Astrocyte (in vitro differentiated cells and primary cell): ENCODE measurements at places on chromosomes 6 and 20. TPM values are rescaled to one million over a fixed set of nuclear protein-coding genes. Genes with fewer than 3 reads are reported as not detected.

GRCh38 chr20:46004187-46004586 is 4.5 kb upstream of the MMP9 start:
- peaks cover 8% of the 10 kb centered on the region for H3K4me1 ChIP-seq
- DNase-seq, result no peak
- no peak overlapping the region for H3K27ac ChIP-seq

GRCh38 chr6:140193269-140193668 is 818.8 kb upstream of the CITED2 start:
- no peaks in the 10 kb centered on the region for H3K27me3 ChIP-seq
- no peak overlapping the region for H3K4me3 ChIP-seq
- H3K27ac ChIP-seq, result no peak overlapping the region
- H3K36me3 ChIP-seq, result no peaks in the 10 kb centered on the region
- no peaks in the 10 kb centered on the region for H3K4me1 ChIP-seq
- DNase-seq, result no peak

- H3K27ac ChIP-seq, result no peak overlapping the region
- peaks cover 8% of the 10 kb centered on the region for H3K4me1 ChIP-seq
- H3K36me3 ChIP-seq, result no peaks in the 10 kb centered on the region
- H3K4me3 ChIP-seq, result no peak overlapping the region
- H3K27me3 ChIP-seq, result no peaks in the 10 kb centered on the region
- DNase-seq, result no peak
Measured at GRCh38 chr6:104686550-104687175, 173.1 kb downstream of the HACE1 start.

MKKS gene
- total RNA-seq, result 13.4 and 14.2 TPM in 2 replicates

- H3K36me3 ChIP-seq, result no peaks in the 10 kb centered on the region
- no peak overlapping the region for H3K27ac ChIP-seq
- peaks cover 22% of the 10 kb centered on the region for H3K27me3 ChIP-seq
- H3K4me1 ChIP-seq, result no peaks in the 10 kb centered on the region
- DNase-seq, result no peak
- no peak overlapping the region for H3K4me3 ChIP-seq
Measured at GRCh38 chr20:2093883-2094282, 7.7 kb upstream of the STK35 start.

- peak; percentile 96 for DNase-seq
- peaks cover 14% of the 10 kb centered on the region for H3K4me1 ChIP-seq
- H3K27ac ChIP-seq, result peak overlapping the region; percentile 28
- peaks cover 5% of the 10 kb centered on the region for H3K27me3 ChIP-seq
- no peaks in the 10 kb centered on the region for H3K36me3 ChIP-seq
- no peak overlapping the region for H3K4me3 ChIP-seq
Measured at GRCh38 chr6:163745536-163746400, 331.2 kb downstream of the QKI start.

- no peaks in the 10 kb centered on the region for H3K27me3 ChIP-seq
- no peak for DNase-seq
- no peaks in the 10 kb centered on the region for H3K36me3 ChIP-seq
Measured at GRCh38 chr20:22544462-22544861, 39.9 kb downstream of the FOXA2 start.

- no peaks in the 10 kb centered on the region for H3K36me3 ChIP-seq
- H3K27ac ChIP-seq, result no peak overlapping the region
- H3K4me3 ChIP-seq, result no peak overlapping the region
- no peaks in the 10 kb centered on the region for H3K27me3 ChIP-seq
Measured at GRCh38 chr20:63411151-63411897, 50.2 kb upstream of the CHRNA4 start.

GRCh38 chr6:63640062-63640461 is 4.5 kb downstream of the PHF3 start:
- H3K4me3 ChIP-seq, result no peak overlapping the region
- H3K27me3 ChIP-seq, result no peaks in the 10 kb centered on the region
- DNase-seq, result peak; percentile 73
- no peaks in the 10 kb centered on the region for H3K36me3 ChIP-seq

GRCh38 chr20:44792796-44793195 is 17.6 kb downstream of the RIMS4 start:
- H3K4me3 ChIP-seq, result no peak overlapping the region
- peaks cover 11% of the 10 kb centered on the region for H3K27me3 ChIP-seq
- H3K27ac ChIP-seq, result no peak overlapping the region
